ENCODE measurements at places on chromosomes 3 and 15.

DNA sequence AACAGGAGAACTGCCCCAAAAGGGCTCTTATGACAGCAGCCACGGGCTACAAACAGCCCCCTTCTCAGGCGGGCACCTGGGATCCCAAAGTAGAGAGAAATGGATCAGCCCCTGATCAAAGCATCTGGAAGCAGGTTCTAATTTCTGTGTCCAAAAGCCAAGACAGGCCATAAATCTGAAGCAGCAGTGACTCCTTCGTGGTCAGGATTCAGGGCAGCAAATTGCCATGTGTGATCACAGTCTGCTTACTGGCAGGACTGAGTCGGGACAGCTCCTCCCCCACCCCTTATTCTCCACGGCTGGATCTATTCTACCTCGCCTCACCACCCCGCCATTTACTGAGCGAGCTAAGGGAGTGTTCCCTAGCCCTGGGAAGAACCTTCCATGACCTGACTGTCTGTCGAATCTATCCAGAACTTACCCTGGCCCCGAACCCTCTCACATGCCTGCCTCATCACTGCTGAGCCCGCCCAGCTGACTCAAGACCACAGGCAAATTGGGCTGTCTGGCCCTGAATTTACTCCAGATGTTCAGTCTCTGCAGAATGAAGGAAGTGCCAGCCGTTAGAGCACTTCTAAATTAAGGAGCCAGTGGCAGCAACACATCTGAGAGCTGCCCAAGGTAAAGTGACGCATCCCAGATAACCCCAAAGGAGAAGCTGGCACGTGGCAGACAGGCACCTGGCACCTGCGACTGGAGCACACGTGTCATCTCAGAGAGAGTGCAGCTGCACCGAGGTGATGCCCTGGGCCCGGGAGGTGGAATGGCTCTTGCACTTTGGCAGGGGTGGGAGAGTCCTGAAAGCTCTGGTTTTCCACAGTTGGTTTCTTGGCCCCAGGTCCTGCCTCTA is 1.3 kb downstream of the LRRC15 start:
- no peak for DNase-seq

GRCh38 chr3:4492208-4493013 is 737 bp upstream of the ITPR1 start:
- DNase-seq, result peak; percentile 57

DNA sequence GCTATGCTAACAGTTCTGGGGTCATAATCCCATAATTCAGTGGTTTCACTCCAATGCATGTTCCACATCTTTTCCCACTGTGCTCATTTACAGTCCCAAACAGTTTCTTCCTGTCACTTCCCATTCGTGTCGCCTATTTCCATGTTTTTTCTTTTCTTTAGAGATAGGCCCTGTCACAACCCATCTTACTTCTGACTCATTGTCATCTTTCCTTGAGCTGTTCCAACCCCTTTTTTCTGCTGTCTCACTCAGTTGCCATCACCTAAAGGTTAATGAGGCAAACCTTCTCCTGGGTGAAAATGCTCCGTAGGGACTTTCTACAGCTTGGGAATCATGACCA is 814.5 kb downstream of the VGLL3 start:
- no peak for DNase-seq

DNA sequence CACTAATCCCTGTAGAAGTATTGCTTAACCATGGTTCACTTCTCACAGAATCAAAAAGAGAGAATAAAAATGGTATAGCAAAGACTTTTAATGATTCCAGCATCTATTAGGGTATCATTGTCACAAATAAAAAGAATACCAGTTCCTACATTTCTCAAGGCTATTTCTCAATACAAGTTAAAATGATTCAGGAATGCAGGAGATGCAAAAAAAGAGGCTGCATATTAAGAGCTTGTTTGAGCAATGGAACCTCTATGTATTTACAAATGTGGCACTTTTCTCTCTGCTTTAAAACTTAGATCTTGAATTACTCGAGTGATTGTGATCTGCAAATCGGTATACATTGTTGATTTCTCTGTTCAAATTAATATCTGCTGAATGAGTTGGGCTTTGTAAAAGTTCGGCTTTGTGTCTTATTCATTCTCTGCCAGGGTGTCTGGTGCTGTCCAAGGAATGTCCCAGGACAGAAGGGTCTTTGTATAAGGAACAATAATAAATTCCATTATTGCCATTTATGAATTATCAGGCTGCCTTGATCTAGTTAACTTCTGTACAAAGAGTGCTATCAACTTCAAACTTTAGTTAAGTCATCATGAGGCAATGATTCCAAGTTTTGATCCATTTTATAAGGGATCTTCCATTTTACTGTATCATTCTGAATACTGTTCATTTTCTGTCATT is 364.2 kb downstream of the RBMS3 start:
- DNase-seq, result no peak

- DNase-seq, result no peak
Measured at GRCh38 chr3:13792512-13793371, 87.1 kb downstream of the WNT7A start.

DNA sequence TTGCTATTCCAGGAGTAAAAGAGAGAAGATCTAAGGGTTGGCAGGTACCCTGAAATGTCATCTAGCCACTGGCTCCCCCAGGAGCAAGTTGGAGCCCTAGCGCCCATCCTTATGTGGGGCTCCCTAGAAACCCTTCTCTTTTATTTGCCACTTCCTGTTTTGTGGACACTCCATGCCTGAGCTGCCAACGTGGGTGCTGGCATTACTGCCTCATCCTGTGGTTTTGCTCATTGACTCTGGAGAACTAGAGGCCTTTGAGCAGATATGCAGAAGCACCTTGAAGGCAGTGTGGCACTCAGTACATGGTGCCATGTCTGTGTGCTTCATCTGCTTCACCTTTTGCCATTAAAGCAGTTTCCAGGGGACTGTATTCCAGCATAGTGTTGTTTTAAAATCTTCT is 8.1 kb downstream of the EDEM1 start:
- peak; percentile 64 for DNase-seq

- no peak for DNase-seq
Measured at GRCh38 chr15:52440414-52440813, 88.3 kb downstream of the MYO5A start.

DNA sequence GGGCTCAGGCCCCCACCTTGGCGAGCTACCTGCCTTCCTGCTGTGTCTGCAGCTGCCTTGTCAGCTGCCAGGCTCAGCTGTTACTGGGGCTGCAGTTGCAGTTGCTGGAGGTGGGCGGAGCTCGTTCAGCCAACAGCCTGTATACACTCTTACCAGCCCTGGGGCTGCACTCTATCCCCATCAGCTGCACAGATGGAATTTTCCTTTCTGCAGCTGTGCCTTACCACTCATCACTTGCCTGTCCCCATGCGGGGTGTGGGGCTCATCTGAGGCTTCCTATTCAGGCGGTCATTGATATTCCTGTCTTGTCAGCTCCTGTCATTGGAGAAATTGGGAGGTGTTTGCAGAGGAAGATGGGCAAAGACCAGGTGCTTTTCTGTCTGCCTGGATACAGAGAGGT is 9.1 kb upstream of the SYN2 start:
- DNase-seq, result no peak

DNA sequence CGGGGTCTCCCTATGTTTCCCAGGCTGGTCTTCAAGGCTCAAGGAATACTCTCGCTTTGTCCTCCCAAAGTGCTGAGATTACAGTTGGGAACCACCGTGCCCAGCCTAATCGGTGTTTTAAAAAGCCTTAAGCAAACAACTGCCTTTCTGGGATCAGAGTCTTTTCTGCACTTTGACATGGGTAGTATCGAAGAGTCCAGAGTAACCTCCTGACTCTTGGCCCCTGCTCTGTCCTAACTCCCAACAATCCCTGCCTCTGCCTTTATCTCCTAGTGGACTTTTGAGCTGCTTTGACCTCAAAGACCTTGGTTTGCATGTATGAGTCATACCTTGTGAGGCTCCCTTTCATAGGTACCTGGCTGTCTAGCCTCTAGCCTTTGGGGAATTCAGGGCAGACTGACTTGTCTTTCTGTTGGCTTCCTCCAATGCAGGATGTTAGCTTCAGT is 21.0 kb upstream of the HACD2 start:
- DNase-seq, result peak; percentile 67

DNA sequence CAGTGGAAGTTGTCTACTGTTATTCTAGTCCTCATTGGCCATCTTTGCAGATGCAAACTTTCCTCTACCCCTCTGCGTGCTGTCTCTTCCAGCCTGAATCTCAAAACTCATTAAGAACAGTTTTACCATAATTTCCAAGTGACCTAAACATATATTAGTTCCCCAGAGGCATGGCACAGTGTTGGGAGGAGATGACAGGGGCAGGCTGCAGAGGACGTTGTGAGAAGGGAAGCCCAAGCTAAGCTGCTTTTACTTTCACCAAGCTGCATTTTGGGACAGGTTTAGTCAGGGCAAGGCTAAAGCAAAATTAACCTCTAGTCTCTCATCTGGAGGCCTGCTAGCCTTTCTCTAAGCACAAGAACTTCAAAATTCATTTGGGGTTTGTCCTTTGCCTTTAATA is 318.6 kb upstream of the SATB1 start:
- no peak for DNase-seq

DNA sequence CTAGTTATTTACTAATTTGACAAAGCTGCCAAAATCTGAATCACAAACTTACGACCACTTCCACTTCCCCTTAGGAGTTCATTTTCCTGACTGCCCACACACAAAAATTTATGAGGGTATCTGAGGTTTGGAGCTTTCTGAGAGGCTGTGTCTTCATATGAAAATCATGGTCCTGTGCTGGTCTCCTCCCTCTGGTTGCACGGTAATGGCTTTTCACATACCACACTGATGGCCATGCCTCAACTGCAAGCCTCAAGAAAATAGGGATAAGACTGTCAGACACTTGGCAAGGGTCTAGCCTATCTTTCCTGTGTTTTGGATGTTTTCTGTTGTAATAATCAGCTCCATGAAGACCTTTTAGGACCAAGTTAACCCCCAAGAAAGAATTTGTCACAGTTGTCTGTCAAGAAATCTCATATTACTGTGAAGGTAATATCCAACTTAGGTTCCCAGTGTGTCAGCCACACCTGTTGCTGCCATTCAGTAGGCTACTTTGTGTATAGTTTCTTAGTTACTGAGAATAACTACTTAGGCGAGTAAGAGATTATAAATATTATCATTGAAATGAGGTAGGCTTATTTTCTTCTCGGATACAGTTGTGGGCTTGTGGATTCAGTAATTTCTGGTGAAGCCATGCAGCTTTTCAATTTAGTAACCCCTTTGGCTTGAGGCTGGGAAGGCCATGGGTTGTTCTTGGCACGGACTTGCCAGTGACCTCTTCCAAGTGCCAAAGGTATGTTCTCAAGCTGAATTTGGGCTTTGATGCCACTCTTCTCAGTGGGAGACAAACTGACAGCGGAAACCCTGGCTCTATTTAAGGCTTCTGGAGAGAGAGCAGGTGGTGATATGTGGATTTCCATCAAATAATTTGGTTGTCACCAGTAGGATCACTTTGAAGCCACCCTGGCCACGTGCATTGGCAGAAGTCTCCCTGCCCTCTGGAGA is 101.1 kb downstream of the RYR3 start:
- no peak for DNase-seq

- no peak for DNase-seq
Measured at GRCh38 chr3:149466192-149466591, 8.3 kb upstream of the TM4SF4 start.

- DNase-seq, result no peak
Measured at GRCh38 chr3:172384836-172385235, 63.4 kb downstream of the GHSR start.

DNA sequence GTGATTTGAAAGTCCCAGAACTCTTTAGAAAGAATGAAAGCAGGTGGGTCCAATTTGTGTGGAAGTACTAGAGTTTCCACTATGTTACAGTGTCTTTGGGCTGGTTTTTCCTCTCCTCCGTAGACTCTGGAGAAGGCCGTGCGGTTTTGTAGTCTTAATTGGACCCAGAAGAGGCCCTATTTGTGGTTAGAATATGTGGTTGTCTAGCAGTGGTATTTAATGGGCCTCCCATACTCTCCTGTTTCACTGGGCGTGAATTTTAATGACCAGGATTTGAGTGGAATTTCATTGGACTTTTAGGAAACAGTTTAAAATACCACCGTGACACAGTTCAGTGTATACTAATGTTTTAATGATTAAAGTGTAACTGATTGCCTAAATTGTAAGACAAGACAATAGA is 182.3 kb downstream of the BBX start:
- no peak for DNase-seq

- DNase-seq, result no peak
Measured at GRCh38 chr3:153404157-153404556, 242.1 kb downstream of the RAP2B start.

DNA sequence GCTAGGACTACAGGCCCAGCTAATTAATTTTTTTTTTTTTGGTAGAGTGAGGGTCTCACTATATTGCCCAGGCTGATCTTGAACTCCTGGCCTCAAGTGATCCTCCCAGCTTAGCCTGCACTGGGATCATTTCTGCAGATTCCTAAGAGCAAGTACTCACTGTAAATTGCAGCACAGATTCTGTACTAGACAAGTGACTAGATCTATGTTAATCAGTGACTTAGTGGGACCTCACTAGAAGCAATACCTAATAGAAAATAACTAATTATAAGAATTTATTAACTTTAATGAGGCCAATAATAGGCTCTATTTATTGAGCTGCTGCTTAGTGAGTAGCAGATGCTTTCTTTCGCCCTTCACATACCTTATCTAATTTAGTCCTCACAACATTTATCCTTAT is 10.6 kb upstream of the UTS2B start:
- DNase-seq, result no peak

GRCh38 chr3:174440253-174440701 is 418.9 kb upstream of the NAALADL2 start:
- DNase-seq, result peak; percentile 39

DNA sequence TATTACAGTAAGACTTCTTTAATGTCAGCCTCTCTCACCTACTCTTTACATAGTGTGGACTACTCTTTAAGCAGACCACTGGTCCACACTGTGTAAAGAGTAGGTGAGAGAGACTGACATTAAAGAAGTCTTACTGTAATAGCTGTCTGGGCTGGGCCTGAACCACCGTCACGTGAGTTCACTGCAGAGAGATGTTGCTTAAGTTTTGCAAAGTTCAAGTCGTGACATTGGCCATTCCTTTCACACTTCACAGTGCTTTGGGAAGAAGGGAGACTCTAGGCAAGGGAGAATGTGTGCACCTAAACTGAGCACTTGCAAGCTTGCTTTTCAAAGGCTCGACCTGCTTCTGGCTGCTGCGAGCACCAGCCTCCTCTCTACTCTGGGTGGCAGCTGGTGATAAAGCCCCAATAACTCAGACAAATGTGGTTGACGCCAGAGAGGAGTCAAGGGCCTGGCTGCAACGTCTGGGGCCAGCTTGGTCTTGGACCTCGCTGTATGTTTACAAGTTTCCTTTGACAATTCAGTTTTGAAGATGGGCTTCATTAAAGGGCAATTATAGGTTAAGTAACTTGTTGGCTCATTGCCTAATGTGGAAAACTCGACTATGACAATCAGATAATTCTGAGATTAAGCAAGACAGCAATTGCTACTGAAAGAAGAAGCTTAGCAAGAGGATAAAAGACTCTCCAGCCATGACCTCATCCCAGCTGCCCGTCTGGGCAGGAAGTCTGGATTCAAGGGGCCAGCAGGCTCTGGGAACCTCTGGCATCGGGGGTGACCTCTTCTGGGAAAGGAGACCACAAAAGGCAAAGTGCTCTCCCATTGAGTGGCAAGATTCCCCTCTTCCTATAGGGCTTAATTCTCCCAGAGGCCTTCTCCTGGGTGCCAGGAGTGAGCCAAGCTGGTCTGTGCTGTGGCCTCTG is 242.1 kb upstream of the TLE3 start:
- no peak for DNase-seq

GRCh38 chr3:106030627-106030963 is 161.8 kb upstream of the CBLB start:
- DNase-seq, result no peak

- DNase-seq, result no peak
Measured at GRCh38 chr3:189262746-189263145, 91.0 kb downstream of the TPRG1 start.

GRCh38 chr3:60202052-60202726 is 1049.1 kb downstream of the FHIT start:
- DNase-seq, result no peak

GRCh38 chr3:58668247-58668646 is 1.7 kb upstream of the FAM3D start:
- DNase-seq, result no peak

Measured in SW 1271 (cell line).